ENCODE measurements at places on chromosomes 16 and 17. TPM values are rescaled to one million over a fixed set of nuclear protein-coding genes. Genes with fewer than 3 reads are reported as not detected.

Gene CMTM1
- 2.0 TPM for total RNA-seq

- DNase-seq = no peak
These were observed 103.7 kb downstream of the USP22 start for GRCh38 chr17:20938988-20939615.

GRCh38 chr17:45314741-45315647, 1.8 kb downstream of the MAP3K14 start:
- no peak for DNase-seq

GRCh38 chr16:49554681-49555080, 181.1 kb downstream of the C16orf78 start:
- DNase-seq = no peak

DNA sequence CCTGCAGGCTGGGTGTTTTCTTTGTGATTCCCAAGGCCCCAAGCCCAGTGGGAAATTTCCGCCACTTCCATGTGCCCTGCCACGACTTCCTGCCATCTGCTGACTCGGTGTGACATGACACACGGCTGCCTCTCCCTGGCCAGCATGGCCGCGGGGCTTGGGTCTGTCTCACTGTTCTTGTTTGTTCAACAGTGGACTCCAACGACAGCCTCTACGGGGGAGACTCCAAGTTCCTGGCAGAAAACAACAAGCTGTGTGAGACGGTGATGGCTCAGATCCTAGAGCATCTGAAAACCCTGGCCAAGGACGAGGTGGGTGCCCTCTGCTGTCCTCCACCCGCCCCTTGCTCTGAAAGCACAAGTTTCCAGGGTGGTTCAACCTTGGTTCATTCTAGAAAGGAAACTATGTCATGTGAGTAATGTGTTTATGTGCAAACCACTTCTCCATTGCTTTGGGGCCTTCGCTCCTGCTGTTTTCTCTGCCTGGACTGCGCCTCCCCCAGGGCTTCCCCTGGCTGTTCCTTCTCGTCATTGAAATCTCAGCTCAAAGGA, 26.8 kb downstream of the KNOP1 start:
- no peak for DNase-seq

Gene MAP3K3
- total RNA-seq = 21.0 TPM

Gene DNAH3
- total RNA-seq = 0.71 TPM

DNA sequence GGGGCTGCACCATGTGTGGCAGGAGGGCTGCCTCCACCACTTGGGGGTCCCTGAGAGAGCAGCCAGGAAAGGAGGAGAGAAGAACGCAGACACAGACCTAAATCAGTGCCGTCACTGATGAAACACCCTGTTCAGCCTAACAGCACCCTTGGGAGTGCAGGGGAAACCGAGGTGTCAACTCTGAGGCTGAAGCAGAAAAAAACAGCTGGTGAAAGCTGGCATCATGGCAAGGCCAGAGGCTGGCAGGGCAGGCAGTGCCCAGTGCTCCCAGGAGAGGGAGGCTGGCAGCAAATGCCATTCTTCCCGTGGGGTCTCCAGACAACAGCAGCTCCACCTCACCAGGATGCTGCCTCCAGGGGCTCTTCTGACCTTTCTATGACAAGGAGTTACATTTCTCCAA, 23.1 kb downstream of the SPHK1 start:
- no peak for DNase-seq

GRCh38 chr16:72657791-72658190, 390.1 kb downstream of the ZFHX3 start:
- DNase-seq = no peak

- DNase-seq = no peak
These were observed 71.9 kb downstream of the RBBP6 start for GRCh38 chr16:24611310-24611709.

DNA sequence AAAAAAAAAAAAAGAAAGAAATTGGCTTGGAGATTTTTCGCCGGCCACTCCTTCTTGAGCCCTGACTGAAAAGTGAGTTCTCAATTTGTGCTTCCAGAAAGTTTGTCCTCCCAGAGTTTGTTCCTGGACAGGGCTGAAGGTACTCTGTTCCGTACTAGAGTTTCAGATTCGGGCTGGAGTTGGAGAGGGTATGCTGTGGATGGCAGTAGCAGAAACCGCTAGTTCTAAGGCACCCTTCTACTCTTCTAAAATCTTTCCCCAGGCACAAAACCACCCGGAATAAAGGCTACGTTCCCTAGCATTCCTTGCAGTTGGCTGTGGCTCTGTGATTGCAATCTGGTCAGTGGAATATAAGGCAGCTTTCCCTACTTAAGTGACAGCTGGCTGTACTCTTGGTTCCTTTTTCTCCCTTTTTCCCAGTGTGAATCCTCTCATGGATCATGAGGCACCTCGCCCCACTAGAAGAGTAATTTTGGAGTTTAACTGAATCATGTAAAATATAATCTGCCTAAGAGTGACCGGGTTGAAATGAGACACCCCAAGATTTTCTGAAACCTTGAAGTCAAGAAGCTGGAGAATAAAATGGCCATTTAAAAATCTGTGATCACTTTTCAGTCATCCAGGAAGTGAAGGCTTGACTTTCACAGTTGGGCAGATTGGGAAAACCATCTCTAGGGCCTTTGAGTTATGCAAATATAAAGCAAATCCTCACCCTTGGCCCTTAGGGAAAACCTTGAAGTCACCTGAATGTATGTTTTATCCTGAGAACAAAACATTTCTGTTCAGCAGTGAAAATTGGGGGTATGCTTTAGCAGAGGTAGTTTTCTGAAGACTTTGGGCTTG, 901 bp upstream of the HEATR6 start:
- DNase-seq = no peak

GRCh38 chr16:53744449-53744848, 40.5 kb downstream of the FTO start:
- no peak for DNase-seq

DNA sequence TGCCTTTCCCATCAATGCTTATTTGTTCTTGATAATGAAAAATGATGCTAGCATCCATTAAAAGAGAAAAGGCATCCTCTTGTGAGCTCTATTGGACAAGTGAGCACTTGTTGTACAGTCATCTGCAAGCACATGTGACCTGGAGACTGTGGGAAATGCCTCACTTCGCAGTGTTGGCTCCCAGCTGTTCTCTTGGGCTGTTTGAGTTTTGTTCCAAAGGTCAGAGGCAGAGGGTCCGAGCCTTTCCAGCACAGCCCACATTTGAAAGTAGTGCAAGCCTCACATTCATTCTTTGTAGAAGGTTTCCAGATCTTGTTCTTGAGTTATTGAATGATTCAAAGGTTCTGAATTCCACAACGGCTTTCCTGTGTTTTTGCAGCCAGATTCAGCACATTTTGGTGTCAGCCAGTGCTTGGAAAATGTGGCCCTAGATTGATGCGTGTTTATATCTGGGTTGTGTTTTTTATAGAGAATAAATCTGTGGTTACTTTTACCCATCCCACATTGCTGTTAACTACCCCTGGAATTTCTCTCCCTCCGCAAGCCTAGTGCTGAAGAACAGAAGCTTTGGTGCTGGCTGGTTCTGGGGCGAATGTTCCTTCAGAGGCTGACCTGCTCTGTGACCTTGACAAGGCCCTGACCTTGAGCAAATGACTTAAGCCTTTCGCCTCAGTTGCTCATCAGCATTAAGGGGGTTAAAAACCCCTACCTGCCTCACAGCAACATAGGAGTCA, 49.8 kb downstream of the CDH1 start:
- no peak for DNase-seq

All from H1 (cell line).